DMS153 (cell line): ENCODE measurements at places on chromosomes 1 and 21.

DNA sequence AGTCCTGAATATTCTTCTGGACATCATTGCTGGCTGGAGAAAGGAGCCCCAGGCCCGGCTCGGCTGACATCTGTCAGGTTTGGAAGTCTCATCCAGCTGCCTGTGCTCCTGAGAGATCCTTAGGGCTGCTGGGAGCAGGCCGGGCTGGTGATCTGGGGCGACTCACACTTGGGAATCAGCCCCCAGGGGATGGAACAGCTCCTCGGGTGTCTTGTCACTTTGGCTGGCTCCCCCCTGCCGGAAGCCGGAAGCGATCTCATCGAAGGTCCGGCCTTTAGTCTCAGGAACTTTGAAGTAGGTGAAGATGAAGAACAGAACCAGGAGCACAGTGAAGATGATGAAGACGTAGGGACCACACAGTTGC, 31.8 kb downstream of the SLC2A1 start:
- no peak for DNase-seq

GRCh38 chr1:223189525-223189902, 46.5 kb upstream of the TLR5 start:
- no peak for DNase-seq

DNA sequence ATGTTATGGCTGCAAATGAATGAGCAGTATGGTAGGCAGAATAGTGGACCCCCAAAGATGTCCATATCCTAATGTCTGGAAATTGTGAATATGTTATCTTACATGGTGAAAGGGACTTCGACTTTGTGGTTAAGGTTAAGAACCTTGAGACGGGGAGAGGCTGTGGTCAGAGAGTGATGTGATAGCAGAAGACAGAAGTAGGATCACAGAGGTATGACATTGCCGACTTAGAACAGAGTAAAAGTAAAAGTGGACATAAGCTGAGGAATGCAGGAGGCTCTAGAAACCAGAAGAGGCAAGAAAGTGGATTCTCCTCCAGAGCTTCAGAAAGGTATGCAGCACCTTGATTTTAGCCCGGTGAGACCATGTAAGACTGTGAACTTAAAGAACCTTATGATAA, 74.6 kb downstream of the CTH start:
- DNase-seq = no peak

DNA sequence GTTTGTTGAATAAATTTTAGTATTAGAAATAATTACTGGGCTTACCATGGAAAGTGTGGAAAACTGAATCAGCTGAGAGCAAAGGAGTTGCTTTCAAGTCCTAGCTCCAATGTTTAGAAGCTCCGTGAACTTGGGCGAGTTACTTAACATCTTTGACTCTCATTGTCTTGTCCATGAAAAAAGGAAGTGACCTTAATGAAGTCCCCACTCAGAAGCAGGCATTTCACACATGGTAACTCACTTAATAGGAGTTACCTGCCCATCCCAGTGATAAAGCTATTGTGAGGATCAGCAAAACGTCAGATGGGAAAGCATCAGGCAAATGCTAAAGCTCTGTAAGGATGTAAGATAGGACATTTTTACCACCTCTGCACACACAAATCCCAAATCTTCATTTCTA, 34.0 kb upstream of the GADD45A start:
- DNase-seq = no peak

- no peak for DNase-seq
Observed at GRCh38 chr1:49397086-49397485, 620.4 kb upstream of the BEND5 start.

DNA sequence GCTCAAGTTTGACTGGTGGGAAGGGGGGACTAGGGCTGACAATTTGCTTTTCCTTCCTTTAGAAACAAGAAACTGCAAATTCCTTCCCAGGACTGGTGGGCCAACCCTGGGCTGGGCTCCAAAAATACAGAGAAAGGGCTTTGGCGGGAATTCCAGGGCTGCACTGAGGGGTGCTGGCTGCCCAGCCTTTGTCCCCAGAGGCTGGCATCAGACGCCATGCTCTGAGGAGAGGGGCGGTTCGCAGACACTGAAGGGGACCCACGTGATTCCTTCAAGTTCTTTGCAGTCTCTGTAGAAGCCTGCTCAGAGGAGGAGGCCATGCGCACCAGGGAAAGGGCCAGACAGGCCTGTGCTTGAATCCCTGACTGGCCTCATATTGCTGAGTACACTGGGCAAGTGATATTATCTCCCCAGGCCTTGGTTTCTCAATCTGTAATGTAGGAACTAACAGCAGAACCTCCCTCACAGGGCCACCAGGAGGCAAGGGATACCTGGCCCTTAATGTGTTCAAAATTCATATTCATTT, 119.5 kb downstream of the EPHB2 start:
- DNase-seq = no peak

- no peak for DNase-seq
Observed at GRCh38 chr1:237712586-237713157, 178.1 kb downstream of the ZP4 start.

DNA sequence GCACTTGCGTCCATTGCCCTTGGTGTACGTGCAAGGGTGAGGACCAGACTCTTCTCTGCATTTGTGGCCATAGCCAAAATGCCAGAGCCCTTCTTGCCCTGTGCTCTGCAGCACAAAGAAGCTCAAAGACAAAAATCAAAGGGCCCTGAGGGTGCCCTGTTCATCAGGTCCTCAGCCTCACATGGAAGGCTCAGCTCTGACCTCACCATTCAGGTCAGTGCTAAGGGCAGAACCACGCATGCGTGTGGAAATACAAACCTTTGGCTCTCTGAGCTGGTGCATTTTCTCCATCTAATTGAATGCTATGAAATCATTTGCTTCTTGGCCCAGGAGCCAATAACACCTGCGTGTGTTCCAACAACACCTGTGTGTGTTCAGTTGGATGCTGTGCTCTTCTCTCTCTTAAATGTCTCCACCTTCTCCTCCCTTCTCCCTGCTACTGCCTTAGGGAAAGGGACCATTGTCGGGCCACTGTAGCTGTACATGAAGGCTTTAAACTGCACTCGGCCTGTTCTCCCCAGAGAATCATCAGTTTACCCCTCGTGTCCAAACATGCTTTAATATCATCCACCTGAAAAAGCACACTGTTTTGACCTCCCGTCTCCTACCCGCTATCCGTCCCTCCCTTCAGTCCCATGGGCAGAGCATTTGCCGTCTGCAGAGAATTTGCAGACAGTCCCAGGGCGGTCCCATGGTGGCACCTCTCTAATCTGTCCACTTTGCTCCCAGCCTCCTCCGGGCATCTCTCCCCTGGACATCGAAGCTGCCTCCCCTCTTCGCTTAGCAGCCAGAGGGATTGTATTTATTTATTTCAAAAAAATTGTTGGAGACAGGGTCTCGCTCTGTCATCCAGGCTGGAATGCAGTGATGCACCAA, 60.6 kb downstream of the EVA1C start:
- DNase-seq = no peak

- no peak for DNase-seq
Observed at GRCh38 chr21:29238053-29238966, 60.4 kb upstream of the BACH1 start.

DNA sequence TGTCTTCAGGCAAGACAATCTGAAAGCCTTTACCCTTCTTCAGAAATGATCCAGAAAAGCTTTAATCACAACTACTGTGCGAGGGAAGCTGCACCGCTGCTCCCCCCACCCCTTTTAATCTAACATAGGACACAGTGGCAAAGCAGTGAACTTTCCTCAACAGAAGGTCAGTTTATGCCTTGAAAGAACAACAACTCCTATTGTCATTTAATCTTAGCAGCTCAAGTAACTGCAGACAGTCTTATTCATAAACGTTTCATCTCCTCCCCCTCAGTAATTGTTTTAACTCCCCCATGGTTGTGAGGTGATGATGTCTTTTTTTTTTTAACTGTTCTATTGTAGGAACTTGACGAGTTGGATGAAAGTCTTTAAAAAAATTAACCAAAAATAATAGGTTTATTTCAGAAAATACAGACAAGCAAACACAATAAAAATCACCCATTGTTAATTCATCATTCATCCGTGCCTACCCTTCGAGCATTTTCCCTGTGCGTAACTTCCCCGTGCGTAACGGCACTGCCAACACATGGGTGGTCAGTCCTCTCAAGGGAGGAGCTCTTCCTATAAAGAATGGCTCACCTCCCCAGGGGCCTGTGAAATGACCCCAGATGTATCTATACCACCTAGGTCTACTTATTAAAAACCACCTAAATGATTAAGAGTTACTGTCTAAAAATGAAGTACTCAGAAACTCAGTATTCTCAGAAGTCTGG, 3.3 kb upstream of the ADAR start:
- DNase-seq = no peak
